ENCODE measurements at places on chromosomes 1 and 21.

GRCh38 chr1:151222130-151222529 lies 23.8 kb downstream of the PIP5K1A start:
- DNase-seq = no peak

DNA sequence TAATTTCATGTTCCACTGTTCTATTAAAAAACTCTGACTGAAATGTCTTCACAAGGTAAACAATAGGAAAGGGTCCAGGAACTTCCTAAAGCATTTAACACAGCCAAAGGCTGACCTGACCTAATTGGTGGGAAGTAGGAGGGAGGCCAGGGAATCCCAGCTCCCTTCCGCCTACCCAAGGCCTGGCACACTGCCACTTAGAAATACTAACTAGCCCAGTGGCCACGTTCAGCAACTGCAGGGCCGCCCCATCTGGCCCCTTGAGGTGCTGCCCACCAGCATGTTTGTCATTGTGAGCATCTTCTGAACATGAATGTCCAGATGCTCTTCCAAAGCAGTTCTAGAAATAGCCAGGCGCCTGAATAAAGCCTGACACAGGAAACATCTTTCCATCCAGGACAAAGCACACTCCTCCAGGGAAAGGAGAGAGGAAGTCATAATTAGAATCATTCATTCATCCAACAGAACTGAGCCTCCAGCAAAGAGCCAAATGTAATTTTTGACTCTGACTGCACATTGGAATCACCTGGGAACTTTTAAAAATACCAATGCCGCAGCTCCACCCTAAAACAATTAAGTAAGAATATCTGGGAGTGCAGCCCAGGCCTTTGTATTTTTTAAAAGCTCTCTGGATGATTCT lies 44.6 kb upstream of the BCL9 start:
- DNase-seq = no peak

GRCh38 chr1:227541796-227542152 lies 21.6 kb upstream of the ZNF678 start:
- DNase-seq = no peak

DNA sequence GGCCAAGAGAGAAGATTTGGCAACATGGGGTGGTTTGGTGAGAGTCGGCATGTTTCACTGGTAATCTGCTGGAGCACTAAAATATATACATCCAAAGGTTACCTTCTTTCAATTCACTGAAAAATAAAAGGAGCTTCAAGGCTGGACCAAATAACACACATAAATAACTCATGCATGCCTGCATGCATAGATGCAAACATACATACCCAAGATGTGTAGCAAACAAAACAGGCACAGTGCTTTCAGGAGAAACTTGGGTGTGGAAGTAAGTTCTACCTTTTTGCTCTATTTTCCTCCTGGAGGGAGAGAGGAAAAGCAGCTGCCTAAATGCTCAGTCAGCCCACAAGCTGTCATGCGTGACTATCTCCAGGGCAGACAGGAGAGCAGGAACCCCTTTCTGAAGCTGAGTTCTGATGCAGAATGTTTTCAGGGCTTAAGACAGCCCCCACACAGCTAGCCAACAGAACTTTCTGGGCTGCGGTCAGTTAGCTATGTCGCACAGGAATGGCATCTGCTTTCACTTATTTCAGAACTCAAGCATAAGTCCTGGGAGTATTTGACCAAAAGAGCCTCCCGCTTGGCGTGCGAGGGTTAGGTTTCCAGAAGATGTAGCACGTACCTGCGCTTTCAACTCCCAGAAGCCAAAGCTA lies 166.2 kb downstream of the TOMM20 start:
- DNase-seq = no peak

- DNase-seq = peak; percentile 33
Measured at GRCh38 chr1:26317612-26318337, at the start of gene CD52. TSS of gene CD52 (plus strand) at chr1:26317958. CDS start at chr1:26318018, 60 bp downstream.

- DNase-seq = no peak
Measured at GRCh38 chr1:7258589-7259135, 473.4 kb downstream of the CAMTA1 start.

- DNase-seq = no peak
Measured at GRCh38 chr1:220370041-220370700, 97.9 kb upstream of the RAB3GAP2 start.

GRCh38 chr1:43455213-43455889 lies 1.6 kb upstream of the HYI start:
- DNase-seq = no peak

DNA sequence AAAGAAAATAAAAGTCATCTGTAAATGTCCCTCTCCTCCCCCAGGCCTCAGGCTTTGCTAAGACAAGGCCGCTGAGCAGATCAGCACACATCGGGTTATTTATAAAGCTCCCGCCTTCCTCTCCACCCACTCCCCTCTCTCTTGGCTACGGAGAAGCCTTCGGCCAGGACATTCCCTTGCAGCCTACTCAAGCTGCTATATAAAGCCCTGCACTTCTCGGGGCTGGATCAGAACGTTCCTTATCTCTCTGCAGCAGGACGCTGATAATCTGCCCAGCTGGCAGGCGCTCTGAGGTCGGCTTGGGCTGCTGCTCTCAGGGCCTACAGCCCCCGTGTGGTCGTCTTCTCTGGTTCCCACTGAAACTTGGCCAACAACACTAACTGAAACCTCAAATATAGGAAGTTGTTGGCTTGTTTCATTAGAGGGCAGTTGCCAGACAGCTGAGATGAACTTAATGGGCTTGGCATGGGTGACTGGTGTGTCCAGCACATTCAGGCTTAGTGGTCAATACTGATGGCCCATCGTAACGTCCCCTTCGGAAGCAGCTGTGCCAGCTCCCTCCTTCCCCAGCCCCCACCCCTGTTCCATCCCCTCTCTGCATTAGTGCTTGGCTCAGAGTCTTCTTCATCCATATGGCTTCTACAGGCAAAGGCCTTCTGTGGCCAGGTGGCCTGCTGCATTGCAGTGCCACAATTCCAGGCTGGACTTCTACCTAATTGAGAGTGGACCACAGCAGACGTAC lies 64.6 kb downstream of the IER5 start:
- DNase-seq = no peak

Data from central memory CD8-positive, alpha-beta T cell (primary cell).